PC-3 (cell line): ENCODE measurements at places on chromosomes 11 and 22. TPM values are rescaled to one million over a fixed set of nuclear protein-coding genes. Genes with fewer than 3 reads are reported as not detected.

Gene RABL2B
- total RNA-seq: 6.3 and 6.6 TPM in 2 replicates

Gene MS4A3
- total RNA-seq: not detected in 2 replicates

Gene SLC22A25
- not detected in 2 replicates for total RNA-seq

GRCh38 chr11:127205688-127206217 is 205.2 kb upstream of the KIRREL3 start:
- no peak for DNase-seq

- DNase-seq: no peak
Observed at GRCh38 chr22:23789638-23790037, 2.9 kb downstream of the SMARCB1 start.

- DNase-seq: no peak
Observed at GRCh38 chr22:35991168-35991567, 37.5 kb downstream of the RBFOX2 start.

DNA sequence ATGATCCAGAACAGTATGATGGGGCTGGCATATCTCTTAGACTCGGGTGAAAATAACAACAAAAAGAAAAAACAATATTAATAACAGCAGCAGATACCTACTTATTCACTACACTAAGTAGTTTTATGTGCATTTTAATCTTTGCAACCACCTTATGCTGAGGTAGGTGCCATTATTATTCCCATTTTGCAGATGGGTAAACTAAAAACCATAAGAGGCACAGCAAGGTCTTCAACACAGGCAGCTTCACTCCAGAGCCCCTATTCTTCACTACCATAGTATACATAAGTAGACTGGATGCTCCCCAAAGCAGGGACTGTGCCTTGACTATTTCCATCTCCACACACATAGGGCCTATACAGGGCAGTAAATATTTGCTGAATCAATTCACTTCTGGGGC is 41.0 kb downstream of the CLPB start:
- DNase-seq: no peak

- no peak for DNase-seq
Observed at GRCh38 chr11:64747961-64748665, 4.2 kb upstream of the RASGRP2 start.
